ENCODE measurements at places on chromosomes 3 and 15. TPM values are rescaled to one million over a fixed set of nuclear protein-coding genes. Genes with fewer than 3 reads are reported as not detected.

BCL2A1 gene
- total RNA-seq: 10.2 TPM

RBP2 gene
- not detected for total RNA-seq

GRK7 gene
- not detected for total RNA-seq

ECE2 gene
- not detected for total RNA-seq

FETUB gene
- total RNA-seq: not detected

SQOR gene
- 102 TPM for total RNA-seq

EEF1AKMT4 gene
- 12.9 TPM for total RNA-seq

CLSTN2 gene
- 0.03 TPM for total RNA-seq

CADPS gene
- total RNA-seq: not detected

SHC4 gene
- total RNA-seq: 0.80 TPM

GPR171 gene
- not detected for total RNA-seq

REC114 gene
- total RNA-seq: not detected

ZIC1 gene
- total RNA-seq: not detected

LRTM1 gene
- total RNA-seq: not detected

KBTBD13 gene
- not detected for total RNA-seq

TTLL13 gene
- total RNA-seq: not detected

SLC2A2 gene
- total RNA-seq: not detected

TM6SF1 gene
- total RNA-seq: 0.10 TPM

RASGRP1 gene
- 0.58 TPM for total RNA-seq

MASP1 gene
- not detected for total RNA-seq

CNBP gene
- total RNA-seq: 366 TPM

DLL4 gene
- 1.4 TPM for total RNA-seq

FGF12 gene
- 0.60 TPM for total RNA-seq

IL17RD gene
- total RNA-seq: 0.43 TPM

GRM2 gene
- not detected for total RNA-seq

ARGFX gene
- total RNA-seq: not detected

C2CD4B gene
- 0.31 TPM for total RNA-seq

CISH gene
- total RNA-seq: 0.69 TPM

ERC2 gene
- not detected for total RNA-seq

MBD4 gene
- 23.7 TPM for total RNA-seq

GCNT3 gene
- 158 TPM for total RNA-seq

GLDN gene
- not detected for total RNA-seq

LRRC31 gene
- total RNA-seq: not detected

LIPC gene
- 0.16 TPM for total RNA-seq

THBS1 gene
- 51.1 TPM for total RNA-seq

FAM107A gene
- 0.13 TPM for total RNA-seq

TRIM42 gene
- total RNA-seq: not detected

C3orf20 gene
- total RNA-seq: not detected

NEK4 gene
- total RNA-seq: 10.7 TPM

FXR1 gene
- 54.2 TPM for total RNA-seq

THRB gene
- 1.4 TPM for total RNA-seq

CHRNA5 gene
- 30.9 TPM for total RNA-seq

PODXL2 gene
- total RNA-seq: 10.9 TPM

FBLN2 gene
- 2.1 TPM for total RNA-seq

FAM3D gene
- total RNA-seq: not detected

PLSCR5 gene
- total RNA-seq: not detected

PRSS50 gene
- total RNA-seq: not detected

SOX14 gene
- total RNA-seq: not detected

INSYN1 gene
- total RNA-seq: 1.9 TPM

PLA2G4E gene
- total RNA-seq: not detected

SLC9C1 gene
- total RNA-seq: not detected

GOLGA6L7 gene
- total RNA-seq: not detected

CLRN1 gene
- total RNA-seq: not detected

FANCD2OS gene
- total RNA-seq: not detected

BLOC1S6 gene
- 18.3 TPM for total RNA-seq
